ENCODE measurements at places on chromosomes 12 and 14.

GRCh38 chr14:59474172-59474571 is 9.0 kb upstream of the GPR135 start:
- no peak for DNase-seq

DNA sequence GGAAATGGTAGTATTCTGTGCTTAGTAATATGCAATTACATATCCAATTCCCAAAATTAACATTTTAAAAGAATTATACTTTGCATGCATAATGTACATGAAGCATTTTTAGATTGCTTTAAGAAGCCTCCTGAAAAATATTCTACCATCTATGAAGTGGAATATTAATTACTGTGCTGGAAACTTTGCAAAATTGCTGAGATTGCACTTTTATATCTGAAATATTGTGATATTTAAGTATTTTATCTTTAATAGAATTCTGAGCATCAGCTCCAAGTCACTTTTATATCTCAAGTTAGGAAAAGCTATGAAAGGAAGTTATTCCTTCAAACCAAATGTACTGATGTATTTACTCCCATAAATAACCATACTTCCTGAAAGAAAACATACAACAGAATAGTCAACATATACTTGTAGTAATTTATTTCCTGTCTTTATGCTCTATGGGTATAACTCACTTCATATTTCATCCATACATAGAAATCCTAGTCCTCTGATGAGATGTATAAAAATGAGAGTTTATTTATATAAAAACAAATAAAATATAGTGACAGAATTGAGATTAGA is 152.7 kb downstream of the PLEKHA5 start:
- DNase-seq, result no peak

- DNase-seq, result no peak
These were observed 208.7 kb upstream of the DIO3 start for GRCh38 chr14:101352567-101352966.

GRCh38 chr12:68591734-68592418 is 18.8 kb upstream of the RAP1B start:
- DNase-seq, result no peak

DNA sequence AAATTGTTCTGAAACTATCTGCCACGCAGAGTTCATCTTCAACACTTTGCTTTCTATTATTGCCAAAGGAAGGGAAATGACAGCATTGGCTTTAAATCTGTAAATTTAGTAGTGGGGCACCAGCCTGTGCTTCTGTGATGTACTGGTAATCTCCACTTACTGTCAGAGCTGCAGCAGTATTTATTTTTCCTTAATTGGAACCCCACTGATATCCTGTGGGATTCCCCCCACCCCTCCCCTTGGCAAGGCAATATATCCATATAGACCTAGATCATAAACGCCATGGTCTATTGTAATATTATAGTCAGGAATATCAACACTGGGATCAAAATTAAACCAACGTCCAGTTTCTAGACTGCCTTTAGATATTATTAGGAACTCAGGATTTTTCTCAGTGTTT is 96.7 kb downstream of the RMST start:
- no peak for DNase-seq

DNA sequence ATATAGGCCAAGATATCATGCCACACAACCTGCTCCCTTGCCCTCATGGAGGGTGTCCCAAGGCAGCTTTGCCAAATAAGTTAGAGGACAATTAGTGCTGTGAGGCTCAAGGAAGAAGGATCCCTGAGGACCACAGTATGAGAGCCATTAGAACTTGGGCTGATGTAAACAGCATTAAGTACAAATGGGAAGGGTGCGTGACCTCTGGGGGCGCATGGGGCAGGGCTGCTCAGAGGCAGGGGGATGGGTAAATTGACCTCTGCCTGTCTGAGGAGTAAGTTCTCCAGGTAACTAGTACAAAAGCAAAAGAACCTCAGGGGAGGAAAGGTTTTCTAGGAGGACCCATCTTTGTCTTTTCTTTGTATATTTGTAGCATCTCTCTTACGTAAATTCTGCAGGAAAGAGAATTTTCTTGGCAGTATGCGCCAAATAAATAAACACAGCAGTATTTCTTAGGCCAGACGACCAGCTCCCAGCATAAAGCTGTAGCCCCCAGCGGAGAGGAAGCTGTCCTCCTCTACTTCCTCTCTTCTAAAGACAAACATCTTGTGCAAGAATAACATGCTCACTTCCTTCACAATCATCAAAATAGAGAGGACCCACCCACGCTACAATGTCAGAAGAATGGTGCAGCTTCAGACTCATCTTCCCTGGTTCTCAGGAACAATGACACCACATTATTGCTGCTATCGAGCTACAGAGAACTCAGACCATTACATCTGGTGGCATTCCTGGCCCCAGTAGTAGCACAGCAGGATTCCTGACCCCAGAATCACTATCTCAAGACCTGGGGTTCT is 16.4 kb upstream of the VWF start:
- no peak for DNase-seq

- no peak for DNase-seq
These were observed 12.8 kb upstream of the ATP2B1 start for GRCh38 chr12:89721291-89721987.

GRCh38 chr14:30210630-30211029 is 283.0 kb upstream of the PRKD1 start:
- no peak for DNase-seq

GRCh38 chr14:30333934-30334333 is 225.0 kb upstream of the G2E3 start:
- no peak for DNase-seq

DNA sequence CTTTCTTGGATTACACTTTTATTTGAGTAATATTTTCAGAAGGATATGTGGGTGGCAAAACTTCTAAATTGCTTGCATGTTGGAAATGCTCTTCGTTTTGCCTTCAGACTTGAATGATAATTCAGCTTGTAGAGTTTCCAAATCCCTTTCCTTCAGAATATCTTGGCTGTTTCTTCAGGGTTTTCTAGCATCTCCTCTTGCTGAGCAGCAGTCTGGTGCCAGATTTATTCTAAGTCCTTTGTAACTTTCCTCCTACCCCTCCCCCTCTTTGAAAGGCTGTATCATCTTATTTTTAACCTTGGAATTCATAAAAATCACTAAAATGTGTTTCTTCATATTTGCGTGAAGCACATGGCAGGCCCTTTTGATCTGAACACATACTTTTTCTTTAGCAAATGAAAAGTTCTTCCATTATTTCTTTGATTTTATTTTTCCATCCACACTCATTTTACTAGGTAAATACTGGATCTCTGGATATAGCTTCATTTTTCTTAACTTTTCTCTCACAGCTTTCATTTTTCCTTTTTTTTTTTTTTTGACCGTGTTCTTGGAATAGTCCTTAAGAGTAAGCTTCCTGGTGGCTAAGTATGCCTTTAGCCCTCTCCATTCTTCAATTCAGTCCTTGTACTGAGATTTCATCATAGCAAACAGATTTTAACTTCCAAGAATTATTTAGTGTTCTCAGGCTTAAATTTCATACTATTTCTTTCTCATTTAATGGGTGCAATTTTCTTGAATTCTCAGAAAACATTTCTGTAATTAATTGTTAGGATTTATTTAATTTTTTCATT is 102.0 kb downstream of the SLC38A4 start:
- DNase-seq, result no peak

DNA sequence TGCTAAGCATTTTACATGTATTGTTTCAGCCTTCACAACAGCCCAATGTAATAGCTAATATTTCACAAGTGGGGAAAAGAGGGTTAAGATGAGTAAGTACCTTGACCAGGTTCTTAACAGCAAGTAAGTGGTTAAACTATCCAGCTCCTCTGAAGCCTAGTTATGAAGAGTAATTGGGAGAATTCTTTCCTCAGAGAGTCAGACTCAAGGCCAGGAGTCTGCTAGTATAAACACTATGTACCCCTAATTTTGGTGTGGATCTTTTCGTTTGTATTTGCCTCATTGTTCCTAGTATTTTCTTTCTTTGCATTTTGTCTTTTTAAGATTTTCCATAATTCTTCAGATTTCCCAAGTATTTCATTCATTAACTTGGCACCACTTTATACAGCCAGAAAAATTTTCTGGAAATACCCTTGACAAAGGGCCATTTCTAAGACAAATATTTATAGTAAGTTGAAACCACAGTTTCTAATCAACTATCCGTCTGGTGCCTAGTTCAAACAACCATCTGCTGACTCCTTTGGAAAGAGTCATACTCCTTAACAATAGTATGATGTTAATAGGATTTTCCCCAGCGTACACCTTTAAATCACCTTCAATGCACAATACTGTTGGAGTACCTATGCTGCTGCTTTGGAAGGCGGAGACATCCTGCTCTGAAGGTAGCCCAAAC is 81.2 kb downstream of the SCAF11 start:
- no peak for DNase-seq

- DNase-seq, result no peak
These were observed 34.1 kb downstream of the SLCO1A2 start for GRCh38 chr12:21300632-21301031.

DNA sequence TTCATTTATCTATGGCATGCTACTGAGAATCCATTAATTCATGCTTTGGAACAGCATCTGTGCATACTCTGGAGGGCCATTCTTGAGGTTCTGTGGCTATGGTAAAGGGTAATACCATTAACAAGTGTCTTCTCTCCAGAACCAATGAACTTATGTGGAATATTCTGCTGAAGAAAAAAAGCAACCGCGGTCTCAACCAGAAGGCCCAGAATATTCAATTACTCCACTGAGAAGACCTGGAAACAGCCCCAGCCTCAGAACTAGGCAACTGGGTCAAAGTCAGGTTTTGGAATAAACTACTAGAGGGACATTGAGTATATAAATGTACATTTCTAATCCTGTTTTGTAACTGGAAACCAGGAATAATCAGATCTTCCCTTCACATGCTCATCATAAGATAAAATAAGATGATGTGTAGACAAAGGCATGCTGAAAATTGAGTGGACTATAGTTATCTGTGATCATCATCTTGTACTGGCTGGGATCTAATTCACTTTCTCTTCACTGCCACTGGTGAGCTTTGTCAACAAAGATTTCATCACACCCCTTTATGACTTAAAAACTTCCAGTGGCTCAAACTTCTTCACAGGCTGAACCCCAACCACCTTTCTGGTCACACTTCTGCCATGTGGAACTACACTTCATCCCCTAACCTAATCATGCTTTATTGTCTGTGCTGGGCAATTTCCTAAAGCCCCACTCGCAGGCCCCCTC is 6.0 kb downstream of the SPTB start:
- no peak for DNase-seq

- no peak for DNase-seq
These were observed 14.4 kb downstream of the AREL1 start for GRCh38 chr14:74698465-74698864.

- no peak for DNase-seq
These were observed 753.1 kb upstream of the TBX3 start for GRCh38 chr12:115437061-115437567.

GRCh38 chr12:87920139-87920538 is 109.1 kb downstream of the C12orf50 start:
- DNase-seq, result no peak

- DNase-seq, result peak; percentile 94
These were observed at the start of gene RASSF3 for GRCh38 chr12:64610079-64610659. TSS of gene RASSF3 (plus strand) at chr12:64610495. CDS start at chr12:64610633, 138 bp downstream.

- no peak for DNase-seq
These were observed 20.1 kb downstream of the BICD1 start for GRCh38 chr12:32126720-32127119.

GRCh38 chr14:42149609-42150261 is 543.1 kb downstream of the LRFN5 start:
- DNase-seq, result no peak

DNA sequence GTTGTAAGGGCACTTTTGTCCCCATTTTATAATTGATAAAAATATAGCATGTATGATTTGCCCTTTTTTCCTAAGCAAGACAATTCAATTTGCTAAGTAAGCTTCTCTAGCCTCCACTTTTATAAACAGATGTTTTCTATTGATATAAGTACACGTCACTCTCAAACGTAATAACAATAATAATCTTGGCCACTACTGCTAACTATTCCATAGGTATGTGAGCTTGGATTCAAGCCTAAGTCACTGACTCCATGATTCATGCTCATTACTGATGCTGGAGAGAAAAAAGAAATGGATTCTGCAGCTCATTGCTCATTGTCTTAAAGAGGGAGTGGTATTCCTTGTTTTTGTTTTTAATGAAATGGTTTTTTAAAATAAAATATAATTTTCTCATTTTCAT is 661.0 kb downstream of the GALC start:
- no peak for DNase-seq

DNA sequence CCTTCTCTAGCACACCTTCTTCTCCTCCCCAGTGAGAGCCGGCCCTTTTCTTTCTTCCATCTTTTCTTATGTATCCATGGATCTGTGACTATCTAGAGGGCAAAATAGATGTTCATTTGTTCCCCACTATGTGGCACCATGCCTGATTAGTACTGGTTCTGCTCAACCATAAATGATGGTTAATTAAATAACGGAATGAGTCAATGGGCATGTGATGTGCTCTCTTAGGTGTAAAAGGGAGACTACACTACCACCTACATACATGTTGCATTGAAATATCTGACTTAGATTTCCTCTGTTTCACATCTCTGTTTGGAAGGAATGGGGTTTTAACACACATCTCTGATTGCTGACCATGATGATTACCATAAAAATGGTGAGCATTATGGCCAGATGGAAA is 116.5 kb downstream of the BTG1 start:
- DNase-seq, result no peak

DNA sequence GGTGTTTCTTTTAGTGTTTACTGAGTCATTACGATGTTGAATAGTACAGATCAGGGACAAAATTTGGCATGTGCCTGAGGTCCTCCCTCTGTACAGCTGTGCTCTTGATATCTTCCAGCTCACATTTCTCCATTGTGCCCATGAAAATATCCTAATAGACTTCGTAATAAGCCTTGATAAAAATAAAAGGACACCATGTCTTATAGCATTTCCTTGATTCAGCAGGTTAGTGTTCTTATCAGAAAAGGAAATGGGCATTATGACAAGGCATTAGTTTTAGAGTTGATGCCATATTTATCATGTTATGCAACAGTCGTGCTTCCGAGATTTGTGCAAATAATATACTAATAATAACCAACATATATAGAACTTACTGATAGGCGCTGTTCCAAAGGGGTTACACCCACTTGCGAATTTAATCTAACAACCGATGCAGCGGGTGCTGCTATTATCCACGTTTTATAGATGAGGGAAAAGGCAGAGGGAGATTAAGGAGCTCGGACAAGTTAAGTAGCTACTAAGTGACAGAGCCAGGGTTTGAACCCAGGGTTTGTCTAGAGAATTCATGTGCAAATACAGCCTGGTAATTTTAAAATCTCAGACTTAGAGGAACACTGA is 15.1 kb upstream of the WNK1 start:
- no peak for DNase-seq

Data from SK-N-SH (cell line).